DMS79 treated with DMSO at 0.1 percent for 48 hours (cell line): ENCODE measurements at places on chromosomes 12 and 14.

DNA sequence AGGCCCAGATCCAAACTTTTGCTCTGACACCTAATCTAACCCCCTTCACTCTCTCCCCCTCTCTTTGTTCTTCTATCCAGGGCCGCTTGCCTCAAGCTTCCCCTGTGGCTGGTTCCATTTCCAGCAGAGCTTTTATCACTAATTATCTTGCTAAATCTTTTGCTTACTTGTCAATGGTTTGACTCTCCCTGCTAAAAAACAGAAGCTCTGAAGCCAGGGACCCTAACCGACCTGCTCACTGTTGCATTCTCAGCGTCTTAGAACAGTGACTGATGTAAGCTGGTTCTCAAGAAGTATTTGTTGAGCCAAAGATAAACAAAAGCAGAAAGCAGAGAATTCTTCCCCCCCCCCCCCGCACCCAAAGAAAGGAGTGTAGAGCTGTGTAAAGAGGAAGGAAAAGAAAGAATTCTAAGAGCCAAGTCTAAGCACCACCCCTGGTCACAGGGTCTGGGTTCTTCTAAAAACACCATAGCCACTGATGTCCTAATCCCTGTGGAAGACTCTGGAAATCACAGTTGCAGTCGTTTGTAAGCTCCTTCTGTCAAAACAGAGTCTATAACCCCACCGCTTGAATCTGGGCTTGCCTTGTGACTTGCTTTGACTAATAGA is 385.8 kb downstream of the MED13L start:
- peak; percentile 78 for DNase-seq

- no peak for DNase-seq
Observed at GRCh38 chr14:64688031-64688430, 16.2 kb upstream of the PLEKHG3 start.

DNA sequence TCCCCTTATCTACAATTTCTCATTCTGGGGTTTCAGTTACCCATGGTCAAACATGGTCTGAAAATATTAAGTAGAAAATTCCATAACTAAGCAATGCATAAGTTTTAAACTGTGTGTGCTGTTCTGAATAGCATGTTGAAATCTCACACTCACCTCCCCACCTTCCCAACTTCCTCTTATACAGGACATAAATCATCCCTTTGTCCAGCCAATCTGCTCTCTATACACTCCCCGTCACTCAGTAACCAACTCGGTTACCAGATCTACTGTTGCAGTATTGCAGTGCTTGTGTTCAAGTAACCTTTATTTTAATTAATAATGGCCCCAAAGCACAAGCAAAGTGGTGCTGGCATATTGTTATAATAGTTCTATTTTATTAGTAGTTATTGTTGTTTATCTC is 420.5 kb downstream of the GXYLT1 start:
- DNase-seq, result no peak

- no peak for DNase-seq
Observed at GRCh38 chr12:64428956-64429355, 23.0 kb upstream of the TBK1 start.

DNA sequence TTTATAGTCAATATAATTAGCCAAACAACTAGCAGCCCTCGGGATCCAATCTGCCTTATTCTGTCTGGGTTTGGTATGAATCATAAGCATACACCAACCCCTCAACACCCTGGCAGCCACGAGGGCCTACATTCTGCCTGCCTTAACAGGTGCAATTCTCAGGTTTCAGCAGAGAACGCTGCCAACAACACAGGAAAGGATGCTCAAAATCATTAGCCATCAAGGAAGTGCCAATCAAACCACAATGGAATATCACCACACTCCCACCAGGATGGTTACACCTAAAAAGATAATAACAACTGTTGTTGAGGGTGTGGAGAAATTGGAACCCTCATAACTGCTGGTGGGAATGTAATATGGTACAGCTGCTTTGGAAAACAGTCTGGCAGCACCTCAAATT is 122.8 kb downstream of the TTC7B start:
- peak; percentile 52 for DNase-seq

DNA sequence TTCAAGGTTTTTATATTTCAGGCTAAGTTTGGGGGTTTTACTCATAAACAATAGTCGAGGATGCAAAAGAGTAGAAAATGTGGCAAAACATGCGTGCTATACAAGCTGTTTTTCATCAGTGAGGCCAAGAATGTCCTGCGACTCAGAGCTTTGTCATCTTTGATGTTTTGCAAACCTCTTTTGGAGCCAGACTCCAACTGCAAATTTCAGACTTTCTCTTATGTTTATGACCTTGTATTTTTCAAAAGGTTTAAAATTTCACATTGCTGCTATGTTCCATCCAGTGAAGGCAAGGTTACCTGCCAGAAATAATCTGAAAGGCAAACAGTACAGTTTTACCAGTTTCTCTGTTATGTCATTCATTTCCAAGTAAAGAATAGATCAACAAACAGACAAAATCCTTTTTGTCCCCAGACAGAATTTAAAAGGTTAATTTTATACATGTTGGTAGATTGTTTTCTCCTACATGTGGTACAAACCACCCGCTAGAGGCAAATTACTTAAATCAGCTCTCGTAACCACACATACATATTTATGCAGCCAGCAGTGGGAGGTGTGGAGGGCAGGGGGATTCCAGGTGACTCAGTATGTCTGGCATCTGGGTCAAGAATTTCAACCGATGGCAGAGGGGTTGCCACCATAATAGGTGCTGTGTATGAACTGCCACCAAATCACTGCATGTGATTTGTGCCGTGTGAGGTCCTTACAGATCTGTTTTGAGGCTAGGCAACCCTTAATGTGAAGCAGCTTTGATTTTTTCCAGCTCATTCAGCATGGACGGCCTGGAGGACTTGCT is 119.8 kb upstream of the CPM start:
- no peak for DNase-seq

DNA sequence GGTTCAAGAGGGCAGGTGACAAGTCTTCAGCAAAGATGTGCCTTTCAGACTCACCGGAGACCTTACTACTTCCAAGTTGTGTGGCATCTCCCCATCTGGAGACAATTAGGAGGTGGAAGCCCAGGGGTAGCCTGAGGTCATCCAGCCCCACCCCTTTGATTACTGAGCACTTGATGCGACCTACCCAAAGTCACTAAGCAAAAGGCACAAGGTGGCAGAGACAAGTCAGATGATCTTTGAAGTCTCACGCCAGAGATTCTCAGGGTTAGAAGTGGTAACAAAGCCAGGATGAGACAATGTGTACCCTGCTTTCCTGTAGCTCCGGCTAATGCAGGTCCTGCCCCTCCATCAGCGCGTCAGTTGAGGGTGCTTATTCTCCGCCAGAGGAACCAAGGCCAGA is 1.4 kb upstream of the FOXN3 start:
- DNase-seq, result no peak

- no peak for DNase-seq
Observed at GRCh38 chr14:100734031-100734990, 7.6 kb downstream of the DLK1 start.

- DNase-seq, result no peak
Observed at GRCh38 chr14:24137529-24138395, 1.8 kb downstream of the PSME1 start.

DNA sequence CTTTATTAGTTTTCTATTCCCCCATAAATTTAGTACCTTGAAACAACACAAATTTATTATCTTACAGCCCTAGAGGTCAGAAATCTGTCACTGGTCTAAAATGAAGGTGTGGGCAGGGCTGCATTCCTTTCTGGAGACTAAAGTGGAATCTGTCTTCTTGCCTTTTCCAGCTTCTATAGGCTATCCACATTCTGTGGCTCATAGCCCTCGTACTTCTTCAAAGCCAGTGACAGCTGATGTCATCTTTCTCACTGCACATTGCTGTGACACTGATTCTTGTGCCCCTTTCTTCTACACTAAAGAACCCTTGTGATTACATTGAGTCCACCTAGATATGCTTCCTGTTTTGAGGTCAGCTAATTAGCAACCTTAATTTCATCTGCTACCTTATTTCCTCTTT is 23.2 kb upstream of the DCN start:
- no peak for DNase-seq

GRCh38 chr14:95195031-95195430 is 37.7 kb upstream of the DICER1 start:
- no peak for DNase-seq

DNA sequence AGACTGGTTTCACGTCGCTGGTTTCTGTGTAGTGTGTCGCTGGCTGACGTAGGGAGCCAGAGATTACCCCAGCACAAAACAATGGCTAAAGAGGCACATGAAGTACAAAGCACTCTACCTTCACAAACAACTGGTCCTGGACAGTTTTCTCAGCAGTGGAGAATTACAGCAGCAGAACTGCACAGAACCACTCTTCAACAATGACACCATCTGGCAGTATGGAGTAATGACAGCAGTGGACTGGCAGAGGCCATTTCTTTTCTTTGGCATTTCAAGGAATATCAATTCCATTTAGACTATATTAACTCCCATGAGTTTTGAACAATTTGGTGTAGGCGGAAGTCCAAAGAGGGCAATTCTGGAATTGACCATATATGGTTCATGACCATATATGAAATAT is 1074.1 kb downstream of the AACS start:
- DNase-seq, result no peak

DNA sequence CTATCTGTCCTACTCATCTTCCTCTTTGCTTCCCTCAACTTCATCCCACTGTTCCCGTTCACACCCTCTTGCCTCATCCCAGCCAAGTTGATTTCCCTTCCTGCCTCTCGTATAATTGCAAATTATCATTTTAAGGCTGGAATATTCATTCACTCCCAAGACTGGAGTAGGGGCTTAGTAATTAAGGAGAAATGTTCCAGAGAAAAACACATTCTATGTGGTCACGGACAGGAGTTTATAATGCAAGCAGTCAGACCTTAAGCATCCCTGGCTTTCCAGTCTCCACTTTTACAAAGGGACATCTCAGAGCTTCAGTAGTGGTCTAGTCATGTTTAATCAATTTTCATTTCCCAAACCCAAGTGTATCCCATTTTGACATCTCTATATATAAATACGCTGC is 54.9 kb downstream of the TMEM132D start:
- no peak for DNase-seq

GRCh38 chr12:105738051-105738450 is 400.7 kb downstream of the NUAK1 start:
- DNase-seq, result no peak

DNA sequence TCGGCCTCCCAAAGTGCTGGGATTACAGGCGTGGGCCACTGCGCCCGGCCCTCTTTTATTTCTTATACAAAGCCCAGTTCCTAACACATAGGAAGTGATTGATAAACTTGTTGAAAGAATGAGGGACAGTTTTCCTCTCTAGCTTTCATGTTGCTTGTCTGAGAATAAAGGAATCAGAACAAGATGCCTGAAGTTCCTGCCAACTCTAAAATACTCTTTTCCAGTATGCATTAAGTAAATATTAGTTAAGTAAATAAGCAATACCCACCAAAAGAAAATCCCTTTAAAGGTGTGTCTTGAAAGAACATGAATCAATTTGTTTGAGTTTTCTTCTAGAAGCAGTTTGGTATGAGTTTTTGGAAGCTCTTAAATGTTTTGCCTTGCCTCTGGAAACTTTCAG is 24.4 kb upstream of the CD27 start:
- no peak for DNase-seq

GRCh38 chr12:20374795-20375194 is 6.5 kb downstream of the PDE3A start:
- no peak for DNase-seq

DNA sequence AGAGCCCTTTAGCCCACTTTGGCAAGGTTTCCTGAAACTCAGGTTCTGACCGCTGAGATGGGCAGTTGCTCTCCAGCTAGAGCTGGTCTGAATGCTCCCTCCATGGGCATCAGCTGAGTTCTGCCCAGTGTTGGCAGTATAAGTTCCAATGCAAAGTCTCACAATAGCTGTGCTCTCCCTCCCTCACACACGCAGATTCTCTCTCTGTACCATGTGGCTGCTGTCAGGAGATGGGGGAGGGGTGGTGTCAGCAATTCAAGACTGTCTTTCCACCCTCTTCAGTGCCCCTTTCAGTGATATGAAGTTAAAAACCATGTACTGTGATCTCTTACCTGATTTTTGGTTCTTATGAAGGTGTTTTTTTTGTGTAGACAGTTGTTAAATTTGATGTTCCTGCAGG is 164.3 kb upstream of the PLEKHA5 start:
- no peak for DNase-seq

- DNase-seq, result no peak
Observed at GRCh38 chr12:21065845-21066244, 65.1 kb upstream of the SLCO1B1 start.

GRCh38 chr12:50537538-50537919 is 32.7 kb downstream of the DIP2B start:
- DNase-seq, result no peak

- no peak for DNase-seq
Observed at GRCh38 chr14:89533766-89534165, 116.7 kb upstream of the FOXN3 start.

DNA sequence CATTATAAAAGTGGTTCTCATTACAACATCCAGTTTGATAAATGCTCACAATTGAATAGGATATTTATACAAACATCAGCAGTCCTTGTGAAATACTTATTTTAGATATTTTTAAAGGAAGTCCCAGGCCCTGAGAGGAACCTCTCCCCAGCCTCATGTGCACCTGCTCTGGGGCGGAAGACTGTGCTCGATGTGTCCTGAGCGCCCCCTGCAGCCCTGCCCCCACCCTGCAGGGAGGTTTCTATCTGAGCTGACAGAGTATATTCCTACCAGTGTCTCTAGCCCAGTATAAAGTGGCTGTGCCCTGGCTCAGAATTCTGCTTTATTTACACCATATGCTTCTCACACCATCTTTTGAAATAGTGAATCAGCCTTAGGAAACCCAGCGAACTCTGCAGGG is 1349.1 kb downstream of the TMEM121 start:
- DNase-seq, result no peak

DNA sequence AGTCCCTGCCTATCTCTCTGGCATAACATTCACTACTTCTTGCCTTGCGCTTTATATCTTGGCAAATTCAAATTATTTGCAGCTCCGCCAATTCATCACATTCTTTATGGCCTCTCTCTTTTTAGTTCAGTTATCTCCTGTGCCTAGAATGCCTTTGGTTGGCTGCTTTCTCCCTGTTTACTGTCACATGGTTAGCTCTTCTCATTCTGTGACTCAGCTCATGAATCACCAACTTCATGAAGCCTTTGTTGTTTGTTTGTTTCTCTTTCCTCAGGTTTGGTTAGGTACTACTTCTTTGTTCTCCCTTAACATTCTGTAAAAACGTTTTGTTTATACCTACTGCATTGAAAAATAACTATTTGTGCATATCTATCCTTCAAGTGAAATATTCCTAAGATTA is 376.5 kb upstream of the GARIN6 start:
- DNase-seq, result no peak

DNA sequence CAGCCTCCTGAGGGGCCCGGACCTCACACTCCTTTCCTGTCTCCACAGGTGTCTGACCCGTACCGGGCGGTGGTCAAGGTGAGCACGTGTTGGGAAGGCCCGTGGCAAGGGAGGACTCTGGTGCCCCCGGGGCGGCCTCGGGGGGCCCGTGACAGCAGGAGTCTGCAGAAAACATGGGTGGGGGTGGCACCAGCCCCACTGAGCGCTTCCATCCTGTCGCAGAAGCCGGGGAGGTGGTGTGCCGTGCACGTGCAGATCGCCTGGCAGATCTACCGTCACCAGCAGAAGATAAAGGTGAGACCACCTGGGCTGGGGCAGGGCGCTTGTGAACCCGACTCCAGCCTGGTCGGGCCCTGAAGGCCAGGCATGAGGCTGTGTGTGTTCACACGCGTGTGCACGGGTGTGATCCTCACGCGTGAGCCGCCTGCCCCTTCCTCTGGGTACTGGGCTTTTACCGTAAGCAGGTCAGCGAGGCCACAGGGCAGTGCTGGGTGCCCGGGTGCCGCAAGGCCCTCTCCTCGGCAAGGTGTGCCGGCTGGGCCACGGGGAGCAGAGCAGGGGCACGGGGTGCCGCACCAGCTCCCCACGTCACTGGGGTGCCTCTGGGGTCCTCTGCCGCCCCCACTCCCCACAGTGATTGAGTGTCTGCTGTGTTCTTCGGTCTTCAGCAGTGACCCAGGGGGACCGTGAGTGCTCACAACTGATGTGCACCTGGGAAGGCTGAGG is 35.9 kb downstream of the LRCOL1 start:
- no peak for DNase-seq
